CD4-positive, alpha-beta T cell treated with Interleukin-10 for 1 hour (primary cell): ENCODE measurements at places on chromosomes 2 and 18.

GRCh38 chr2:13524492-13524891 lies 807.8 kb downstream of the TRIB2 start:
- no peak for DNase-seq

DNA sequence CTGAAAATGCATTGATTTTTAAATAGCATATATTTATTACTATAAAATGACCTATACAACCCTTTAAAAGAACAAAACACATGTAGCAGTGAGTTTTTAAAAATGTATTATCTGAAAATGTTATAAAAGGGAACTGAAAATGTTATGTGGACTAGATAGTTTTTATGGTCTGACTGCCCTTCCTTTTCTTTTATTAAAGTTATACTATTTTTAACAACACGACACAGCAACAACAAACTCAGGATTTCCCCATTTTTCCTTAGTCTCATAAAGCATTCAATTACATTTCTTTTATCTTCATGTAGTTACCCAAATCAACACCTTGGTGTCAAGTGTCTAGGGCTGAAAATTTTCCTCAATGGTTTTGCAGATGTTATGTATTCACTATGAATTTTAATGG lies 132.8 kb upstream of the TMEFF2 start:
- no peak for DNase-seq

- DNase-seq = no peak
These were observed 577.4 kb downstream of the CPS1 start for GRCh38 chr2:211133766-211134165.

DNA sequence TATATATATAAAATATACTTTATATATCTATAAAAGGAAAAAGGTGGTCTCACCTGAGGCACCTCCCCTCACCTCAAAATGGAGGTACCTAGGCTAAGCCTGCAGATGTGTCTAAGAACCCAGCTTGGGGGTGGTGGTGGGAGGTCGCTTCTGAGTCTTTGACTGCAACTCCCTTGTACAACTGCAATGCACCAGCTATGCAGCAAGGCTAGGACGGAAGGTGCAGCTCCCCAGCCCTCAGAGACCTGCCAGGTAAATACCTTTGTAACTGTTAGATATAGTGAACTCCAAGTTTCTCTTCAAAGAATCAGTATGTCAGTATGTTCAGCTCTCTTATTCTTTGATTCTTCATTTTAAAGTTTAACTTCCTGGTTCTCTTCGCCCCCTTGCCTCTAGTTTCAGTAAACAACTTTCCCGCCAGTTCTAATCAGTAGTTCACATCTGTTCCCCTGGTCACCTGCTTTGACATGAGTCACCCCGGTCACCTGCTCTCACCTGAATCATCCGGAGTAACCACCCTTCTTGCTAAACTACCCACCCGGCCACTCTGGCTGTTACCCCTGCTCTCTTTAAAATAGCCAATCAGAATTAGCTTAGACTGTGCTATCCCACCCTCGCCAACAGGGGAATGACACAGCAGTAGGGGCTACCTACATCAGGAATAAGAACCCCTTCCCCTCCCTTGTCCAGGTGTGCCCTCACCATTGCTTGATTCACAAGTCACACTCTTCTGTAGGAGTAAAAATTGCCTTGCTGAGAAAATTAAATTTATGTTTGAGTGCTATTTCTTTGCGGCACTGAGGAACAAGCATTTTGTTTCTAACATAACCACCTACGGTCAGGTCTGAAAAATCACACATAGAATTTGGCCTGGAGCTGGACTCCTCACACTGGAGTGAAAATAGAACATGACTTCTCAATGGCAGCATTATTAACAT lies 24.7 kb upstream of the IMPA2 start:
- no peak for DNase-seq

DNA sequence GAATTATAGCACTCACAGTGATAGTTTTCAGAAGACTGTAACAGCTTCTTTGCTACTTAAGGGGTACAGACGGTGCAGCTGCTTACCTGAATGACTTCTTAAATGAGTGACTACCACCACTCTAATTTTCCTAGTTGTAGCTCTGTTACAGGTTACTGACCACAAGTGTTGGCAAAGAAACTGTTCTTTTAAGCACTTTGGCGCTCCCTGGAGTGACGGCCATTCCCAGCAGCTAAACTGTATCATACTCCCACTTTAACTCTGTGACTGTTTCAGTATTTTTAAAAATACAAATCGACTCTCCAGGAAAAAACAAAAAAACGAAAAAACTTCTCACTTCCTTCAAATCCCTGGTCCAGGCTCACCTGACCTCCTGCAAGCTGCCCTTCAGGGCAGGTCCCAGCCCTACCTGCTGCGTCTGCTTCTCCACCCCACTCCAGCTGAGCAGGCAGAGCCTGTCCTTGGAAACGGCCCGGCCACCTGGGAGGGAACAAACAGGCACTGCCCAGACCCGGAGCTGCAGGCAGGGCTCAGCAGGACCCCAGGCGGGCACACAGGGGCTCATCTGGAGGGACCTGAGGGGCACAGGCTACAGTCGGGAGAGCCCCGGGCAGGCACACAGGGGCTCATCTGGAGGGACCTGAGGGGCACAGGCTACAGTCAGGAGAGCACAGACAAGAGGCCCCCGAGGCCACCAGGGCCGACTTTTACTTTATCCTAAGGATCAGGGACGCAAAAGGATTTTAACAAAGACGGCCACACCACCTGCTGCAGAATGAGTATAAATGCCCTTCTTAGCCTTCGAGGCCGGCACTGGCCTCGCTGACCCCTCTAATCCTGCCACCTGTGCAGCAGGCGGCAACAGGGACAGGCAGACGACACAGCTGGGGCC lies 24.5 kb downstream of the SLC66A2 start:
- DNase-seq = no peak
